Cerebellar nuclear complex (tissue), 1 donor: ENCODE measurements at places on chromosomes 16 and 17.

GRCh38 chr16:58792188-58792587 lies 58.1 kb upstream of the GOT2 start:
- DNase-seq = no peak

DNA sequence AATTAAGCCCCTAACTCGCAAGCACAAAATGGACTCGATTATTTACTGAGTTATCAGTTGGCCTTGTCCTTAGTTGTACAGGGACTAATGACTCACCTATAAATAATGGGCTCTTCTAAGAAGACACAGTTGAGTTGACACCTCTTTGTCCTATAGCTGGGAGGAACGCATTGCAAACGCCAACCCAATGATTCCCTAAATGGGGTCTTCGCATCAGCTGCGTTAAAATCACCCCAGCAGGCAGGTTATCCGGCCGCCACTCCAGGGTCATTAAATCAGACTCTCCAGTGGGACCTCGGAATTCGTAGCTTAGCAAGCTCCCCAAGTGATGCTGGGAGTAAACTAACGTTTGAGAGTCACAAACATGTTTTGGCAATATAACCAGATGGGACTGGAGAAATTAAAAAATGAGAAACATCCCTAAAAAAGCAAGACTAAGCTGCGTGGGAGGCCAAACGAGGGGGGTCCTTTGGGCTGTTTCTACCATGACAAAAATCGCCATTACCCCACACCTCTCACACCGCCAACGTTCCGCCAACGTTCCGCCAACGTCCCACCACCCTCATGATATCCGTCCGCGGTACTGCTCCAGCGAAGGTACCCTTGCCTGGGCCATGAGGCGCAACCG lies 932 bp upstream of the NFE2L1 start:
- no peak for DNase-seq

GRCh38 chr16:21214086-21214485 lies 2.7 kb upstream of the ZP2 start:
- DNase-seq = peak; percentile 51

- no peak for DNase-seq
Measured at GRCh38 chr16:55643161-55643970, 12.4 kb upstream of the SLC6A2 start.

GRCh38 chr17:50535407-50535806 lies 2.9 kb downstream of the EPN3 start:
- DNase-seq = no peak

DNA sequence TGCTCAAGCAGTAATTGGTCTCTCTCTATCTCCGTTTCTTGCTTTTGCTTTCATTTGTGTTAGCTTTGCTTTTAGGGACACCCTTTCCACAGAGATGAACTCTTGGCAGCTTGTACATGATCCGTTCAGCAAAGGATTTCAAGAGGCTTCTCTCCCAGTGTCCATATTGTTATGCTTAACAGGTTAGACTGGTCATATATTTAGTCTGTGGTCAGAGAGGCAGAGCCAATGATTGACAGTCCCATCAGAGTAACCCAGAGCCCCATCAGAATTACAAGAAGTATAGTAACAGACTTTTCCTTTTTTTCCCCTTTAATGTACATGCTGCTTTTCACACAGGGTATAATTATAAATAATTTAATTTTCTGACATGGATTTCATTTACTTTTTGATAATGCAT lies 34.4 kb downstream of the GDPD1 start:
- no peak for DNase-seq

- no peak for DNase-seq
Measured at GRCh38 chr16:56984639-56985038, 4.7 kb upstream of the NLRC5 start.

DNA sequence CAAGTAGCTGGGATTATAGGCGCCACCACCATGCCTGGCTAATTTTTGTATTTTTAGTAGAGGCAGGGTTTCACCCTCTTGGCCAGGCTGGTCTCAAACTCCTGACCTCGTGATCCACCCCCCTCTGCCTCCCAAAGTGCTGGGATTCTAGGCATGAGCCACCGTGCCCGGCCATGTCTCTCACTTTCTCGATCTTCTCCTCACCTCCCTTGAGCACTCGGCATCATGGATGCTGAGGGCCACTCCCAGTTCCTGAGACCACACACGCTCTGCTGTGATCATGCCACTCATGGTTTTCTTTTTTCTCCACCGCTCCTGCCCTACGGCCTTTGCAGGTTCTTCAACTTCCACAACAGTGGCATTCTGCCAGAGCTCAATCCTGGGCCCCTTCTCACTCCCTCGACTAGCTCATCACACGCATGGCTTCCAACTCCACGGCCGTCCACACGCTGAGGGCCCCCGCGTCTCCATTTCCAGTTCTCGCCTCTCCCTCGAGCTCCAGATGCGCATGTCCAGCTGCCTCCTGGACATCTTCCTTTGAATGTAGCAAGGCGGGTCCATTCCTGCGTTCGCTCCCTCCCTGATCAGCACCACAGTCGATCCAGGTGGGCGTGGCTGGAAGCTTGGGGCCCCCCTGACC lies 5.5 kb upstream of the NCBP3 start:
- no peak for DNase-seq

DNA sequence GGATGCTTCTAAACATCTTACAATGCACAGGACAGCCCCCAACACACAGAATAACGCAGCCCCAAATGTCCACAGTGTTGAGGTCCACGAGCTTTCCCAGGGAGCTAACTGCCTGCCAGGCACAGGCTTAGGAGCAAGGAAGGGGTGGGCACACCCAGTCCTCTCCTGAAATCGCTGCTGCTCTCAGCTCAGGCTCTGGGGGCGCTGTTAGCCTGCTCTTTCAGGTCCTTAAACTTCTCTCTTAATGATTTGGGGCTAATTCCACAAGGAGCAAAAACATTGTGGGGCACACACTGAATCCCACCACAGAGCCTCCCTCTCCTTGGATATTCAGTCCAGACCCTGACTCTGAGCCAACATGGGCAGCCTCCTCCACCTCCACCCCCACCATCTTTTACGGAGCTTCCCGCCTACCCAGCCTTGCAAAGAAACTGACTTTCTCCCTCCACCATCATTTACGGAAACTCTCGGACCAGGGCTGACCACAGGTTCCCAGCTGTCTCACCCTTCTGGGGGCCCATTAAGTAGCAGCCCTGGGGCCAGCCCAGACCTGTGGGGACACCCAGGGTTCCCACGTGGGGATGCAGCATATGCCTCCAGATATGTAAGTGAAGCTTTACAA lies 1.1 kb downstream of the CD300H start:
- peak; percentile 19 for DNase-seq

GRCh38 chr16:49748322-49748721 lies 107.6 kb downstream of the ZNF423 start:
- no peak for DNase-seq

DNA sequence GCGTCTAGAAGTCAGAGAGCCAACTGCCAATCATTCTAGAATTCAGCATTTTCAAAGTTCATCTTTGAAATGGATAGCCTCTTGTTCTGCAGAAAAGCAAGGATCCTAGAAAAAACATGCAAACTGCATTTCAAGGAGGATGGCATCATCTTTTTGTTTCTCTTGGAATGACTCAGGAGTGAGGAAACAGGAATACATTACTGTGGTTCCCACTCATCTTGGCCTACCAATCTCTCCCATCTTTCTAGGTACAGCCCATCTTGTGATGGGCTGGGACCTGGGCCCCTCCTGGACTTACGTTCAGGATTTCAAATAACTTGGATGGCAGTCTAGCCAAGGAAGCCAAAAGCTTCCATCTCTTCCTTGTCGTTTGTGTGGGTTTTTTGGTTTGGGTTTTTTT lies 363.4 kb downstream of the CDH13 start:
- no peak for DNase-seq

DNA sequence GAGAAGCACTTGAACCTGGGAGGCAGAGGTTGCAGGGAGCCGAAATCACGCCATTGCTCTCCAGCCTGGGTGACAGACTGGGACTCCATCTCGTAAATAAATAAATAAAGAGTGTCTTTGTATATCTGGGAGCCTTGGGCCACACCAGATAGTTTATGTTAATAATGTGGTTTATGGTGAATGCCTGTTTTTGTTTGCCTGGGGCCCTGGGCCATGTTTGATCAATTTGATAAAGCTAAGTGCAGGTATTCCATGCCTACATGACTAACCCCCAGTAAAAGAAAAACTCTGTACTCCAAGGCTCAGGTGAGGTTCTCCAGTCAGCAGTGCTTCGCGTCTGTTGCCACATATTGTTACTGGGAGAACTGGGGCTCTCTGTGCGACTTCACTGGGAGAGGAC lies 15.1 kb downstream of the SCIMP start:
- no peak for DNase-seq

GRCh38 chr17:37301288-37301687 lies 74.5 kb upstream of the C17orf78 start:
- no peak for DNase-seq

DNA sequence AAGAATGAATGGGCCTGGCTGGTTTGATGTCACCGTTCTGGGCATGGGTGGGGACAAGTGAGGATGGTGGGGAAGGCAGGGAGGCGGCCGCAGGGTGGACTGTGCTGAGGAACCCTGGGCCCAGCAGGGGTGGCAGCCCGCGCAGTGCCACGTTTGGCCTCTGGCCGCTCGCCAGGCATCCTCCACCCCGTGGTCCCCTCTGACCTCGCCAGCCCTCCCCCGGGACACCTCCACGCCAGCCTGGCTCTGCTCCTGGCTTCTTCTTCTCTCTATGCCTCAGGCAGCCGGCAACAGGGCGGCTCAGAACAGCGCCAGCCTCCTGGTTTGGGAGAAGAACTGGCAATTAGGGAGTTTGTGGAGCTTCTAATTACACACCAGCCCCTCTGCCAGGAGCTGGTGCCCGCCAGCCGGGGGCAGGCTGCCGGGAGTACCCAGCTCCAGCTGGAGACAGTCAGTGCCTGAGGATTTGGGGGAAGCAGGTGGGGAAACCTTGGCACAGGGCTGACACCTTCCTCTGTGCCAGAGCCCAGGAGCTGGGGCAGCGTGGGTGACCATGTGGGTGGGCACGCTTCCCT lies 6.5 kb upstream of the SERPINF1 start:
- no peak for DNase-seq

DNA sequence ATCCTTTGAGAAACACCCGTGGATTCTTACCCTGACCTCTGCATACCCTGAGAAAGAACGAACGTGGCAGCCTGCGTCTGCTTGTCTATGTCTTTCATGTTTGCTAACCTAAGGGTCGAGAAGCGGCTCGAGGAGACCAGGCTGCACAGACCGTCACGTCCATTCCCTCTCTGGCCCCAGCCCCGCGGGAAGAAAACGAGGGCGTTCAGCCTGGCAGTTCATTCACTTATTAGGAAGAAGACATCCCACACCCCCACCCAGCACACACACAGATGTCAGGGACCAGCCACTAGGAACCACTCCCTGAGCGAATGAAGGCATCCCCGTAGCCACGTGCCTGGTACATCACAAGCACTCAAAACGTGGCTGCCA lies 655 bp upstream of the MTHFSD start:
- DNase-seq = no peak

GRCh38 chr16:88455610-88456355 lies 2.7 kb downstream of the ZFPM1 start:
- no peak for DNase-seq

DNA sequence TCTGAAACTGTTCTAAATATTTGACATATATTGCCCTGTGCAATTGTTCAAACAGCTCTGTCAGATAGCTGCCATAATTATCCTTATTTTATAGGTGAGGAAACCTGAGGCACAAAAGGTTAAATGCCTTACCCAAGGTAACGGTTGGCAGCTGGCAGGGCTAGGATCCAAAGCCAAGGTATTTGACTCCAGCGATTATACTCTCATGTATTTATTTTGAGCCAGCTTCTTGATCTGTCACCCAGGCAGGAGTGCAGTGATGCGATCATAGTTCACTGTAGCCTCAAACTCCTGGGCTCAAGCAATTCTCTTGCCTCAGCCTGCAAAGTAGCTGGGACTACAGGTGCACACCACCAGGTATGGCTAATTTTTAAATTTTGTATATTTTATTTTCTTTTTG lies 7.2 kb downstream of the ENO3 start:
- no peak for DNase-seq

- no peak for DNase-seq
Measured at GRCh38 chr16:85631802-85632393, 18.8 kb downstream of the GSE1 start.

DNA sequence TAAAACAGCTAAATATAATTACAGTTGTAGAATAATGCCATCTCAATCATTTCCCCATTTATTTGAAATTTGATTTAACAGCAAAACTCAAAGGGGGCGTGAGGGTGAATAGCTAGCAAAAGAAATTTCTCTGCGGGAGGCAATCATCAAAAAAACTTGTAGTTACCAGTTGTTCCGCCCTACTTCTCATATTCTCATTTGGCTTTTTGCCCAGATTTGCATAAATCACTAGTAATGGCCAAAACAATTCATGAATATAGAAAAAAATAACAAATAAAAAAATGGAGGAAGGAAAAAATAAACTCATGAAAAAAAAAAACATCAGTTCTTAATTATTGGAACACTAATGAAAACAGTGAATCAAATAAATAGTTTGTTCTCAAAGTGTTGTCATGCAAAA lies 722.6 kb upstream of the KIF2B start:
- DNase-seq = no peak

GRCh38 chr17:50685334-50685665 lies 22.4 kb downstream of the ANKRD40 start:
- no peak for DNase-seq

DNA sequence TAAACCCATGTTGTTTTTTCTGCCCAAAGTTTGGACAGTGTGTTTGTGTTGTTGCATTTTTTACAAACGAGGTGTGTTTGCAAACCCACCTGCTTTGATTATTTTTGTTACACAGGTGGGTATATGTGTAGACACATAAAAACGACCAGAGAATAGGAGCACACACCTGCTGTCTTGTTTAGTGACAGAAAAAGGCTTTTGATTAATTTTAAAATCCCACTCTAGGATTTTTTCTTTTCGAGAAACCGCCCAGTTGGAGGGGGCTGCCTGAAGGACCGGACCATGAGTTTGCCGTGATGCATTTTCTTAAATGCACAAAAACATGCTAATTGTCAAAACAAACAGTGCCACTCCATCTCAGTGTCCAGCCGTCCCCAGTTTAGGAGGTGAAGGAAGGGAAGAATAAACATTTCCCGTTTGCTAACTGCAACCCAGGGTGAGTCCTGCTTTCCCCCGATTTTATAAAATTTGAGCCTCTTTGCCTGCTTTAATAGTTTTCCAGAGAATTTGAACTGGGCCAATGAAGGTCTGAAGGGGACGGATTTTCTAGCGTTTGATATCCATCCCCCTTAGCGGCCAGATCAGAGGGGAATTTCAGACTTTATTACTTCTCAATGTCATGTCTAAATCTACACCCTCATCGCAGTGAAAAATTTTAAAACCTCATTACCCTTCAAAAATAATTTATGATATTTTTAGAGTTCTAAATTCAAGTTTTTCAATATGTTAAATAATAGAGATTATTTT lies 3.2 kb downstream of the FOXC2 start:
- no peak for DNase-seq

- no peak for DNase-seq
Measured at GRCh38 chr16:76654088-76654820, 377.1 kb downstream of the CNTNAP4 start.

DNA sequence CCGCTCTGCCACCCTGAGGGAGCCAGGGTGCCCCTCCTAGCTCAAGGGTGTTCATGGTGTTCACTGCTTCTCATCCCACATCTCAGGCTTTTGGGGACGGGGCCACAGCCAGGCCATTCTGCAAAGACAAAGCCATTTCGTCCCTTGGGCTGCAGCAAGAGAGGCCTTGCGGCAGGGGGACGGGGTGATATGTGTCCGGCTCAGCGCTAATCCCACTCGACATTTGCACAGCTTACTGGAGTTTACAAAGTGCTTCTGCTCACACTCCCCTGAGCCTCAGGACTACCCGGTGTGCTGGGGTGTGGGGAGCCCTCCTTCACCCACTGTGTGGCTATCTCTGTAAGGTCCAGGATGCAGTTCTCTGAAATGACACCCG lies 84.3 kb downstream of the RTN4RL1 start:
- no peak for DNase-seq

GRCh38 chr16:71499775-71500364 lies 10.7 kb upstream of the ZNF19 start:
- DNase-seq = no peak
